ENCODE measurements at places on chromosomes 4 and X.

DNA sequence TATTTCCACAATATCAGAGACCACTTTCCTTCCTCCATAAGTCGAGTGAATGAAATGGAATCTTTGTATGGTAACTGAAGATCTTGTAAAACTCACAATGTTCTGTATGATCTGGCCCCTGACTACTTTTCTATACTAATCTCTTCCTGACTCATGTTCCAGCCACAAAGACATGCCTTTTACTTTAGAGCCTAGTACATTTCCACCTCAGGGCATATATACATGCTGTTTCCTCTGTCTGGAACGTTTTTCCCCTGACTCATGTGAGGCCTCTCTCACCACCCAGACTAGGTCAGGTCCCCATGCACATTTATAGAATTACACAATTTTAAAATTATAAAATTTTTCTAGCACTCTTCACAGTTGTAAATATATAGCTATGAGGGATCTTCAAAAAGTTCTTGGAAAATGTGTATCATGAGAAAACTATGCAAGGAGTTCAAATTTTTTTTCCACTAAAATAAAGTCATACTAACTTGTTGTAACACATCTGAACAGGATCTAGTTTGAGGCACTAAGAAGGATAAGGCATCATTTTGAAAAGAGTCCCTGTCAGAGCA, 208.8 kb downstream of the SH2D1A start:
- no peak for DNase-seq

GRCh38 chrX:55709735-55710134, 7.8 kb upstream of the RRAGB start:
- no peak for DNase-seq

- DNase-seq = no peak
These were observed 79.2 kb downstream of the FBXL5 start for GRCh38 chr4:15575966-15576365.

- no peak for DNase-seq
These were observed 181.4 kb downstream of the DKK2 start for GRCh38 chr4:106854569-106855351.

GRCh38 chr4:184265546-184266351, 48.1 kb upstream of the ENPP6 start:
- no peak for DNase-seq

- peak; percentile 54 for DNase-seq
These were observed 348.5 kb downstream of the MID1IP1 start for GRCh38 chrX:39149761-39150160.

DNA sequence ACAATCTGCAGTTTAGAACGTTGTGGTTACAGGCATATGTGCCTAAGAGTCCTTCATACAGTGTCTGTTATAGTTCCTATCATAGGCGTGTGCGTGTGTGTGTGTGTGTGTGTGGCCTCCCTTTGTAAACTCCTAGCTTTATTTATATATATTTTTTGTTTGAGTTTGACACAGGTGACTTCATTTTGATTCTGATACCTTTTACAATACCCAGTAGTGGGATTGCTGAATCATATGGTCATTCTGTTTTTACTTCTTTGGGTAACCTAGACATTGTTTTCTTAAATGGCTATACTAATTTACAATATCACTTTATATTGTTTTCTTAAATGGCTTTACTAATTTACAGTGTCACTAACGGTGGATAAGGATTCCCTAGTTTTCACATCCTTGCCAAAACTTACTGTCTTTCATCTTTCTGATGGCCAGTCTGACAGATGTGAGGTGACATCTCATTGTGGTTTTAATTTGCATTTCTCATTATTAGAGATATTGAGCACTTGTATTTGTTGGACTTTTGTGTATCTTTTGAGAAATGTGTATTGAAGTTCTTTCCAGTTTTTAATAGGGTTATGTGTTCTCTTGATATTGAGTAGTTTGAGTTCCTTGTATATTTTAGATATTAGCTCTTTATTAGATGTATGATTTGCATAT, 211.1 kb upstream of the NUDT6 start:
- no peak for DNase-seq

Data from right hindlimb (tissue), 1 donor.